K562 (cell line): ENCODE measurements at places on chromosomes 16 and 17.

- DNase-seq, result no peak
Observed at GRCh38 chr16:57048095-57048494, 44.3 kb upstream of the CPNE2 start.

- DNase-seq, result no peak
Observed at GRCh38 chr16:46833460-46833800, 2.5 kb upstream of the C16orf87 start.

GRCh38 chr17:75060434-75061054 is 13.5 kb downstream of the KCTD2 start:
- DNase-seq, result no peak

DNA sequence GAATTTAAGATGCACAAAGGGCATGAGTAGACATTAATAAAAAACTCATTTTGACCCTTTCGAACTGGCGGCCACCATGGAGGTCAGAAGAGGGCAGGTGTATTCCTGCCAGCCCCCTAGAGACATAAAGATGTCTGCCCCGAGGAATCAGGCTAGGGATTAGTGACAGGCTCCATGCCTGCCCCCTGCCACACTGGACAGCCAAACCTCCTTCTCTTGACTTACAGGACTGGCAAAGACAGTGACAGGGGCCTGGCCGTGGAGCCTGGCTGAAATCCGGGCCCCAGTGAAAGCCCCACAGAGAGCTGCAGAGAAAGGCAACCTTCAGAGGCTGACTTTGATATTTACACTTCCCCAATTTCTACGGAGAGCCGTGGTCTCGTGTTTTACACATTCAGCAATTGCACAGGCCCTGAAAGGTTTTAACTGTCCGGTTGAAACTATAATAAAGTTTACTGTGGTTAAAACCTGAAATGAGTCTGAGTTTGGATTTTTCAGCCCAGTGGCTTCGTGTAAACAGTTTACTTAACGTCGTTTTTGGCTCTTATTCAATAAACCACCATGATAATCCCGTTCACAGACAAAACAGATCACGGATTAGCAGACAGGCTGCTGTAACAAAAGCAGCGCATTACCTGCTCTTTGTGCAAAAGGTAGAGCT is 243.9 kb upstream of the MYOCD start:
- DNase-seq, result no peak

DNA sequence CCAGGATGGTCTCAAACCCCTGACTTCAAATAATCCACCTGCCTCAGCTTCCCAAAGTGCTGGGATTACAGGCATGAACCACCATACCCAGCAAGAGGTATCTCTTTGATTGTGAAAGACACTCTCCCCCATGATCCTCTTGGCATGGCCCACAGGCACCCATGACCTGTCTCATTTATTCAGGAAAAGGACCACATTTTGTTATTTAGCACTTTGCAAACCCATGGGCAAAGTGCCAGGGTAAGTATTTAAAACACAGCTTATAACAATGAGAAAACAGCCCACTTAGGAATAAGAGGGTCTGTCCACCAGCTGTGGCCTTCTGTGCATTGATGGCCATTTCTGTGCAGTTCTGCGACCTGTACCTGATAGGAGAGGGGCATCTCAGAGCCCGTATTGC is 12.8 kb upstream of the AKTIP start:
- DNase-seq, result no peak

DNA sequence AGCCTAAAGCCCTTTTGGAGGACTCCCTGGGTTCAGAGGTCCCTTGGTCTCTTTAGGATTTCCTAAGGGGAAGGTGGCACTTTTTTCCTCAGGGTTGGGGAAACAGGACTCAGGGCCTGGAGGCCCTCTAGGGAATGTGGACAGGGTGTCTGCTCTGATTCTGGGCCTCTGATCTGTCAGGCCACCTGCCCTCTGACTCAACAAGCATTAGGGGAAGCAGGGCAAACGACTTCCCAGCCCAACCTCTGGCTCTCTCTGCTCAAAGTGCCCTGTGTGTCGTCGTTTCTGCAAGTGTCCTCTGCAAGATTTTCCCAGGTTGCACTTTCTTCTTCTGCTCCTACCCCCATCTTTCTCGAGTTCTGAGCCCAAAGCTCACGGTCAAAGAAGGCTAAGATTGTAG is 6.6 kb upstream of the IGFBP4 start:
- no peak for DNase-seq

- DNase-seq, result no peak
Observed at GRCh38 chr16:83402967-83403366, 404.8 kb upstream of the HSBP1 start.

GRCh38 chr17:36094746-36095145 is 4.8 kb upstream of the CCL3 start:
- no peak for DNase-seq

GRCh38 chr17:15213381-15214087 is 51.6 kb downstream of the PMP22 start:
- DNase-seq, result peak; percentile 30

- no peak for DNase-seq
Observed at GRCh38 chr17:79950306-79950705, 85.4 kb downstream of the TBC1D16 start.

- no peak for DNase-seq
Observed at GRCh38 chr17:41864498-41864835, 756 bp downstream of the KLHL11 start.

- DNase-seq, result no peak
Observed at GRCh38 chr16:60481591-60481990, 1554.6 kb downstream of the CDH8 start.

- peak; percentile 56 for DNase-seq
Observed at GRCh38 chr17:22694362-22695227, 1002.3 kb downstream of the KCNJ18 start.

DNA sequence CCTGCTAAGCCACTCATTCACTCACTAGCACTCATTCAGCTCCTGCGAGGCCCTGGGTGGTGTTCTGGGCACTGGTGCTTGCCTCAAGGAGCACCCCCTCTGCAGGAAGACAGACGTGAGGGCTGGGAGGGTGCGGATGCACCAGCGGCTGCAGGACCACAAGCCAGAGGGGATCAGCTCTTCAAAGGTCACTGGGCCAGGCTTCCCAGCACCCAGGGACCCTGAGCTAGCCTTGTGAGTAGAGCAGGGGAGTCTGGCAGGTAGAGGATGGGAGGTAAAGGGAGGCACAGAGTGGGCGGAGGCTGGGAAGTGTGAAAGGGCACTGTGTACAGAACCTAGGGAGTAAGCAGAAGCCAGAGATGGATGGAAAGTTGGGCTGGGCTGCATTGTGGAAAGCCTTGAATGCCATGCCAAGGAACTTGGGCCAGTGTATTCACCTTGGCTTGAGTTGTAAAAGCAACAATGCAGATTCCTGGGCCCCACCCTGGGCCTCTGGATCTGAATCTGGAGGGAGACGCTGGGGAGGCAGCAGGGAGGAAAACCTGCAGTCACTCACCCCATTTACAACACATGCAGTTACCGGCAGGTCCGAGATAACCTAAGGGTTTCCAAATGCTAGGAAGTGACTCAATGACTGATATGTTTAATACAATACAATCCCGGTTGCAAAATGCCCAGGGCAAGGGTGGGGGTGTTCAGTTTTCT is 1.7 kb downstream of the IL4R start:
- DNase-seq, result no peak

- DNase-seq, result no peak
Observed at GRCh38 chr17:6027342-6028024, 42.7 kb upstream of the WSCD1 start.

- no peak for DNase-seq
Observed at GRCh38 chr16:6548507-6548906, 784.1 kb upstream of the RBFOX1 start.

- no peak for DNase-seq
Observed at GRCh38 chr16:88582912-88583575, 12.8 kb downstream of the ZC3H18 start.

DNA sequence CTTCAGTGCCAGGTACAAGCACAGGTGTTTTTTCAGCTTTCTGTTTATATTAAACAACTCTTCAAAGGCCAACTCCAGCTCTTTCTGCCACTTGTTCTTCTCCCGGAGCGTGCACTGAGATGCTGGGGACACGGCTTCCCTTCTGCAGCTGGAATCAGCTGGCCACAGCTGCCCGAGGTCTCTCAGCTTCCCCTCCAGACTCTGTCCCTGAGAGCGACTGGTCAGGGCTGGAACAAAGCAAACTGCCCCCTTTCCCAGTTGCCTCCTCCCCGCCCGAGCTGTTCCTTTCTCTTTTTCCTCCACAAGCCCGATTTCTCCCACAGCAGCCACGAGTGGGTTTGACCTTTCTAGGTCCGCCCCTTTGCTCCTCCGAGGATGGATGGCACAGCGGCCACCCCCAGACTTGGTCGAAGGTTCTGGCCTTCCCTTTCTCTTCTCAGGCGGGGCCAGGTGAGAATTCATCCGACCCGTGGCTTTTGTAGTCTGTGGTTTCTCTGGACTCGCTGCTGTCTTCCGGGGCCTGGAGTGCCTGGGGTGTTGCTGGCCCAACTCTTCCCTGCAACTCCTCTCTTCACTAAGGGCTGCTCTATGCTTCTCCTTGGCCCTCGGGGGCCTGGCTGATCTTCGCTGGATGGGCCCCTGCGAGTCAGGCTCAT is 11.5 kb downstream of the CEP295NL start:
- DNase-seq, result no peak

GRCh38 chr16:11196286-11196828 is 59.6 kb downstream of the SOCS1 start:
- no peak for DNase-seq

- DNase-seq, result no peak
Observed at GRCh38 chr17:82592767-82593589, 55.3 kb downstream of the WDR45B start.
